D721Med (cell line): ENCODE measurements at places on chromosomes 4 and X.

DNA sequence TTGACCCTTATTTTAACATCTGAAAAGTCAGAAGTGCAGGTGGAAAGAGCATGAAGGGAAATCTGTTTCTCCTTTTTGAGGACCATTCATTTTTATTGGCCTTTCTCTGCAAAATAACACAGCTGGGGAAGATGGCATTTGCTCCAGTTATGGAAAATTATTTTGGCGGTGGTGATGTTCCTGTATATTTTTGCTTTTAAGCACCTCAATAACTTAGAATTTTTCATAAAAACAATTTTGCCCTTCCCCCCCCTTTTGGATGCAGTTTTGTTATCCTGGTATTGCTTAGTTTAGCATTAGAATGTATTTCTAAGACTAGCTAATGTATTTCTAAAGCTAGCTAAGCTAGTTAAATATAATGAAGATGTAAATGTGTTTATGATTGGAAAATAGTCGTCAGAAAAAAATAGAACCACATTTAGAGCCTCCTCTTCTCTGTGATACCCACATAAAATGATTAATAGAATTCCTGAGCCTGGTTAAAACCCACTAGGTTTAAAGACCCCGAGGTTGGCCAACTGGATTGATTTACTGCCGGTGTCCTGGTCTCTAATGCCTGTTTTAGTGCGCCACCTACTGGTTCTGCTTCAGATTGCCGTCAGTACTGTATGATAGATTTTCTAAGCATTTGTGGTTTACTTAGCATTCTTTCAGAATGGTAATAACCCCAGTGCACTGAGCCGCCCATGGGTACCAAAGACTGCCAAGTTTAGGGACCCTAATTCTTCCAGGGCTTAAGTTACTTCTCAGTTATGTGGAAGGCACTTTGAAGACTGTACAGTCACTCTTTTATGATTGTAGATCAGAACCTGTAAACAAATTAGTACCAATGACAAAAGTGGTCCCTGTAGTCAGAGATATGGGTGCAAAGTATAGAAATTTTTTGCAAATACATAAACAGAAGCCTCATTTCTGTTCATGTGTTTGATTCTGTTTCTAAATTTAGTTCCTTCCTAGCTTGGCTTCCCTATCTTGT, 11.4 kb downstream of the KLF3 start:
- DNase-seq: peak; percentile 43

DNA sequence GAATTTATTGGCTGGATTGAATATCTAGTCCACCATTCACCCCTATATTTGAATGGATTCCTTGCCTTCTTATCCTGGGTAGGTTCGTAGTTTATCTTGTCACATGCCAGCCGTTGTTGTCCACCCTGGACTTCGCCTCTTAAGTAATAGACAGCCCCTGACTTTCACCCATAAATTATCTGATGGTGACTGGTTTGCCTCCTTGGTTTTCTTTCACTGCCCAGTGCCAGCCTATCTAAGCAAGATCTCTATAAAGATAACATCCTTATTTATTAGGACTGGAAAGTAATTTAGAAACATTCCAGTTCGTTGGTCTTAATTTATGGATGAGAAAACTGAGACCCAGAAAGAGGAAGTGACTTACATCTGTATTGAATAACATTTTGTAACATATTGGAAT, 410.3 kb downstream of the RPA4 start:
- DNase-seq: no peak

- DNase-seq: no peak
Observed at GRCh38 chrX:924017-924416, 288.4 kb downstream of the CRLF2 start.

- no peak for DNase-seq
Observed at GRCh38 chr4:3450643-3451042, 8.9 kb downstream of the HGFAC start.

DNA sequence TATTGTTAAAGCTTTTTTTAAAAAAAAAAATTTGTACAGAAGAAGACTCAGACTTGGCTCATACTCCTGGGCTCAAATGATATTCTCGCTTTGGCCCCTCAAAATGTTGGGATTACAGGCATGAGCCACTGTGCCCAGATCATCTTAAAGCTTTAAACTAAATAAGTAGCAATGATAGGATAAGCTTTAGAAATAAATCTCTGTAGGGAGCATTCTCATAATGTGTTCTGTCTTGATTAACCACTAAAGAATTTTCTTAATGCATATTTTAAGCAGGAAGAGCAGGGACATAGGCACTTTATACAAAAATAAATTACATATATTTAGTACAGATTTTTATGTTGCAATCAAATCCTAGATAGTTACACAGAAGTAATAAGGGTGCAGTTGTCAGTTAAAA, 667.2 kb downstream of the GRID2 start:
- no peak for DNase-seq

DNA sequence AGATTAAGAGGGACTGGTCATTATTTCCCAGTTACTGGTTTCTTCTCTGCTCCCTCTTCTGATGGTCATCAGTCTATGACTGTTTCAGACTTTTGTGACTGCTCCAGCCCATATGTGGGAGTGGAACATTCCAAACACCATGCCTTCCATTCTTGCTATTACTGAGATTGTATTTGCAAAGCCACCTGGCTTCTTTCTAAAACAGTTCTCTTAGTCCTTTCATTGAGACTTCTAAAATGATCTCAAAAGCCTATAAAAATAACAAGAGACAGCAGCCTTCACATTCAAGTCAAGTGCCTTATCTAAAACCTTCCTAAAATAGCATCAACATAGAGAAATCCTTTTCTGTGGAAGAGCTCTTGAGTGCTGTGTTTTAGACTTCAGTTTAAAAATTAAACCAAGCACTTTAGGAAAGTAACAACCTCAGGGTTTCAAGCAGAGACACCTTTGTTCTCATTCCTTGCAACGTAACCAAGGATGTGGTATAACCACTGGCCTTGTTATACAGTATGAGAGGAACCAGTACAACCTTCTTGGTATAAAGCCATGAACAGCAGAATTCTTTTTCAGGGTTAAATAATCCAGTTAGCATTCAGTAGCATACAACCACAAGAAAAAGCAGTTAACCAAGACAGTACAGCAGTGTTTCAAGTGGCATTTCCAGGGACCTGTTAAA, 97.1 kb downstream of the NFKB1 start:
- DNase-seq: no peak
